ENCODE measurements at places on chromosomes 2 and 18.

DNA sequence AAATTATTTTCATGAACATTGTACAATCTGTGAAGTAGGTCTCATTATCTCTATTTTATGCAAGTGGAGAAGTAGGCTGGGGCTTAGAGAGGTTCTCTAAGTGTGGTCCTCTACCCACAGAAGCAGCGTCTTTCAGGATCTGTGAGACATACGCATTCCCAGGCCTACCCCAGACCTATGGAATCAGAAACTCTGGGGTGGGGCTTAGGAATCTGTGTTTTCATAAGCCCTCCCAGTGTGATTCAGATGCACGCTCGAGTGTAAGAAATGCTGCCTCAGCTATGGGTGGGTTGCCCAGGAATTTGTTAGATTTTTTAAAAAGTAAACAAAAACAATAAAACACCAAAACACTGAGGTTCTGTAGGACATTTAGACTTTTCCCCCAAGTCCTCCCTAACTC, 14.8 kb upstream of the ZAP70 start:
- DNase-seq: no peak

DNA sequence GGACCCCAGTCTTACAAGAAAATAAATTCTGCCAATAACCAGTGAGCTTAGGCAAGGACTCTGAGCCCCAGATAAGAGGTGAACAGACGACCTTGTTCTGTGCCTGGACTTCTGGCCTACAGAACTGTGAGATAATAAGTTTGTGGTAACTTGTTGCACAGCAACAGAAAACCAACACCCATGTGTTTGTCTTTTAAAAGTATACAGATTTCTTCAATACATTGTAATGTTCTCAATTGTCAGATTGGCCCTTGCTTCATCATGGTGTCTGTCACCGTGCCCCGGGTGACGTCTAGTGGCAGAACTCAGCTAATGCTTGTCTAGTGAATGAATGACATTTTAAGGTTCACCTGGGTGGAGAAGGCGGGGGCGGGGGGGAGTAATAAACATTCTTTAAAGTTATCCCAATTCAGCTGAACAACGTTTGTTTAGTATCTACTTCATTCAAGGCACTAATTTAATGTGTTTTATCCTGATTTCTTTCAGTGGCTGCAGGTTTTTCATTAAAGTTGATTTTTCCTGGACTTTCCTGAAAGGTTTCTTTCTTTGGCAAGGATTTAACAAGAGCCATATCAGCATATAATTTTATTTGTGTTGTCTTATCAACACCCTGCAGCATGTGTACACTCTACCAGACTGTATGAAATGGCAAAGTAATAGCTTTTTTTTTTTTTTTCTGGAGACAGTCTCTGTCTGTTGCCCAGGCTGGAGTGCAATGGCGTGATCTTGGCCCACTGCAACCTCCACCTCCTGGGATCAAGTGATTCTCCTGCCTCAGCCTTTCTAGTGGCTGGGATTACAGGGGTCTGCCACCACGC, 123.8 kb upstream of the DLX2 start:
- no peak for DNase-seq

DNA sequence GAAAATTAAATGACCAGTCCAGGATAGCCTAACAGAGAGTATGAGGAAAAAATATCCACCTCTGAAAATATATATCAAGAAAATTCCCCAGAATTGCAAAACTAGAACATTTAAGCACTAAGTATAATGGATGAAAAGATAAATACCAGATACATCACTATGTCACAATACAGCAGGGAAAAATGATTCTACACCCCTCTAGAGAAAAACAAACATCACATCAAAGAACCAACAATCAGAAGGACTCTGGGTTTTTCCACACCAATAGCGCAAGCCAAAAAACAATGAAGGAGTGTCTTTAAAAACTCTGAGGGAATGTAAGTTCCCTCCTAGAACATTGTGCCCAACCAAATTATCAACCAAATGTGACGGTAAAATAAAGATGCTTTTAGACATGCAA, 13.7 kb downstream of the BUB1 start:
- DNase-seq: no peak

DNA sequence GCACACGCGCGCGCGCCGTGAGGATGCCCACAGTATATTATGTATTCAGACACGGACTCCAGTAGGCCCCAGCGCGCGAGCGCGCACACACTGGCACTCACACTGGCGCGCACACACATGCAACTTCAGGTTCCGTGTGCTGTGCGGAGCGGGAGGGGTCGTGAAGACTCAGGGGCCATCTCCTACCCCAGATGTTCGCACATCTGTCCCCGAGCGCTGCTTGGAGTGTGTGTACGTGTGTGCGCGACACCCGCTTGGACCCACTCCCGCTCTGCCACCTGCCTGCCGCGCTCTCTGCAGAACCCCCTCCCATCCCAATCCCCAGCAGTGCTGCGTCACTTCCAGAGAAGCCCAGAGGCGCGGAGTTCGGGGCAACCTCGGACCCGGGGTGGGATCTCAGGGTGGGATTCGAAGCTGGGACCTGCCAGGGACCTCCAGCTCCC, 2.6 kb downstream of the NRP2 start:
- no peak for DNase-seq

DNA sequence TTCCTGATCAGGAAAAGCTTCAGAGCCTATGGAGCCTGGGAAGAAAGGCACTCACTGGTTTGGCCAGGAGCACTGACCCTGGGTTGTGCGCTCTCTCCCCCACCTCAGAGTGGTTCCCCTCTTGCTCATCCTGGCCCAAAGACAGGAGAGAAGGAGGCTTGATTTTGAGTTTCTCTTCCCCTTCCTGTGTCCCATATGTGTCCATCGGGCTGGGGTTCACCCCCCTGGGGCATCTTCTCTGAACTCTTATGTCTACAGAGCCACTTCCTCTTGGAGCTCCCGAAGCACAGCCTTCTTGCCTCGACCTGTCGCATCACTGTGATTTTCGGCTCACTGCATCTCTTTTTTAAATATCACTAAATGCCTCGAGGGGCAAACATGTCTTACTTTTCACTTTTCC, 692.3 kb downstream of the RNF144A start:
- no peak for DNase-seq

- DNase-seq: no peak
Observed at GRCh38 chr18:34493566-34494358, 216.3 kb upstream of the DTNA start.

DNA sequence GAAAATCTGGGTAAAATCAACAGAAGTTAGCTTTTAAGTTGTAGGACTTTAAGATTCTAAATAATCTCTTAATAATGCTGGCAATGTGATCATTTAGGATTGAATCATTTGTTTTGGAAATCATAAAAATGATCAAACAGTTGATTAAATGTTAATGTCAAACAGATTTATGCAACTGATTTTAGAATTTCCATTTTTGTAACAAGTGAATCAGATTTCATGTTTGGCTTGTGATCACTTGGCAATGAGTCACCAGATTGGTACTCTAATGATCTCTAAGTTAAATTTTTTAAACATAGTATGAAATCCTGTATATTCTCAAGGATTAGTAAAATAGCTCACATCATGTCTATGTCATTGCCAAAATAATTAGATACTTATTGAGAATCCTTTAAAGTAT, 50.1 kb upstream of the UNC80 start:
- no peak for DNase-seq

- no peak for DNase-seq
Observed at GRCh38 chr2:95729597-95729955, 137.8 kb downstream of the TRIM43 start.

DNA sequence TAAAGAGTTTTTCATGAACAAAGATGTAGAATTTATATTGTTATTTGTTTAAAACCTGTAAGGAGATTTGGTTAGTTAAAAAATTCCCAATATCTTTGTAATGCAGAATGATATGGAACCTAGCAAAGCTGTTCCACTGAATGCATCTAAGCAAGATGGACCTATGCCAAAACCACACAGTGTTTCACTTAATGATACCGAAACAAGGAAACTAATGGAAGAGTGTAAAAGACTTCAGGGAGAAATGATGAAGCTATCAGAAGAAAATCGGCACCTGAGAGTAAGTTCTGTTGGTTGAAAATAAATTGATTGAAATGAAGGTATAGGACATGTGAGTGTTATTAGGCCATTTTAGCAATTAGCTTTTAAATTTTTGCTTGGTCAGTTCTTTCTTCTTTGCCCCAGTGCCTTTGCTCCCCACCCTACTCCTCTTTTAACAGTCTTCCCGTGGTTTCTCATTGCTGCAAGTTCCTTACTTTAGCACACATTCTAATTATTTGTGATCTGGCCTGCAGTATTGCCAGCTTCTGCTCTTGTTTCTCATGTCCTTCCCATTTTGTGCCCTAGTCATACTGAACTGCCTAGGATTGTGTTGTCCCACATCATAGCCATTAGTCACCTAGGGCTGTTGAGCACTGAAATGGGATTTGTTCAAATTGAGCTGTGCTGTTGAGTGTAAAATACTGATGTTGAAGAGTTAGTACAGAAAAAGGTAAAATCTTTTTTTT, 36.6 kb downstream of the VAPA start:
- DNase-seq: no peak

DNA sequence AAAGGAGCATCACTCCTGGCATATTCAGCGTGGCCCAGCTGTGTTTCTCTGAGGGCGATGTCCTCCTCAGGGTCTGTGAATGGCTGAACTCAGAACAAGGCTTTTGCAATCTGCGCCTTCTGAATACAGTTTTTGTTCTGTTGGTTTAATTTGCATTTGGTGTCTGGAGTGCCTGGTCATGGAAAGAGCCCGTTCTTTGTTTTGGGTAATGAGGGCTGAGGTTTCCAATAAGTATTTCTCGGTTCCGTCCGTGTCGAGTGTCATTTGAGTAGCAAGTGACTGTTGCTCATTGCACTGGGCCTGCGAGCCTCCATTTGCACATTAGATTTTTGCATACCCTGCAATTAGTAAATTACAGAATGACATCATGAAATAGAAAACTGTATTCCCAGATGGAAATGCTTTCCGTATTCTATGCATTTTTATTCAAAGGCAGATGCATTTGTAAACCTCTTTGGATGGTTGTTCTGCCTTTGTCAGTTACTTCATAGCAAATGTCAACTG, 57.3 kb downstream of the NEDD4L start:
- no peak for DNase-seq

GRCh38 chr2:189016311-189016861, 42.2 kb downstream of the COL3A1 start:
- DNase-seq: no peak

DNA sequence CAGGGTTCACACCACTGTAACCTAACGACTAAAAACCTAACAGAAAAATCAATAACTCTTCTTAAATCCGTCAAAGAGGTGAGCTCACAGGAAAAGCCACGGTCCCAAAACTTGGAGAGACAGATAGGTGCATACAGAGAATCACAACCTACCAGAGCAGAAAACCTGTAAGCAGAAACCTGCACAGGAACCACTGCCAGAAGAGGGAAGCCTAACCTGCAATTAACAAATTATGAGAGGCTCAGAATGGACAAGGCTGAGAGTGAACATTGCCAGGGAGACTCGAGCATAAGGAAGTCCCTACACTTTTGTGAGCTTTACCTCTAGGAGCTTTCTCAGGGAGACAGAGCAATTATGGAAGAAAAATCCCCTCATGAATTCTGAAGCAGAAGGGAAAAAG, 156.2 kb upstream of the NETO1 start:
- DNase-seq: no peak

- DNase-seq: no peak
Observed at GRCh38 chr2:174686430-174686829, 77.8 kb downstream of the CHRNA1 start.

- DNase-seq: no peak
Observed at GRCh38 chr2:179442206-179442605, 177.6 kb upstream of the SESTD1 start.

DNA sequence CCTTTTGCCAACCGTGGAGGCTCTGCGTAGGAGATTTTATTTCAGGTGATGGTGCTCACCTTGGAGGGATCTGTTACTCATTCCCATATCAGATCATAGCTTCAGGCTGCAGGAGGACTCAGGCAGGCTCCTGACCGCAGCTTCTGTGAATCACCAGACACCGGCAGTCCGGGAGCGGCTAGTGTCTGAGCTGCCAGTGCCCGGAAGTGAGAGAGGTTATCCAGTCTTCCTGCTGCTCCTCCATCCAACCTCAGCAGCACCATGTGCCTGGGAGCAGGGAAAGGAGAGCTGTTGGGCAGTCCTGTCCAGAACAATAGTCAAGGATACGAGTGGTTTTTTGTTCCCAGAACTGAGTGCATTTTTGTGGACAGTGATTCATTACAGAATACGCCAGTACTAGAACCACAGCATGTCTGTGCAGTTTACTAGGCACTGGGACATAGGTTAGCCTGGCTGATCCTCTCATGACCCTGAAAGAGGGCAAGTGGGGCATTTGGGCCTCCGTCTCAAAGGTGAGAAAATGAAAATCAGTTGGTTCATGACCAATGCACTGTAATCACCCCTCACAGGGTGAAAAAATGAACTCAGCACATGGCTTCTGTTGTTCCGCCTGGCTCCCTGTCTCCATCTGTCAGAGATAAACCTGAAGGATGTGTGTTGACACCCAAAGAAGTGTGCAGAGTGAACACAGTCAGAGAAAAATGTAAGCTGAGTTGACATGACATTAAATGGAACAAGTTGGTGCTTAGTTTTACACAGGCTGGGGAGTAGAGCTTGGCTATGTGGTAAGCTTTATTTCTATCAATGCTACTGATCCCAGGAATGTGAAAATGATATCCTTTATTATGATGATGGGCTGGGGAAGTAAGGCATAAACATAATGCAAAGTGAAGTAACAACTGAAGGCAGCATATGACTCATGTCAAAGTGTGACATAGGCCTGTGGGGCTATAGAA, 12.2 kb downstream of the FHOD3 start:
- DNase-seq: no peak

DNA sequence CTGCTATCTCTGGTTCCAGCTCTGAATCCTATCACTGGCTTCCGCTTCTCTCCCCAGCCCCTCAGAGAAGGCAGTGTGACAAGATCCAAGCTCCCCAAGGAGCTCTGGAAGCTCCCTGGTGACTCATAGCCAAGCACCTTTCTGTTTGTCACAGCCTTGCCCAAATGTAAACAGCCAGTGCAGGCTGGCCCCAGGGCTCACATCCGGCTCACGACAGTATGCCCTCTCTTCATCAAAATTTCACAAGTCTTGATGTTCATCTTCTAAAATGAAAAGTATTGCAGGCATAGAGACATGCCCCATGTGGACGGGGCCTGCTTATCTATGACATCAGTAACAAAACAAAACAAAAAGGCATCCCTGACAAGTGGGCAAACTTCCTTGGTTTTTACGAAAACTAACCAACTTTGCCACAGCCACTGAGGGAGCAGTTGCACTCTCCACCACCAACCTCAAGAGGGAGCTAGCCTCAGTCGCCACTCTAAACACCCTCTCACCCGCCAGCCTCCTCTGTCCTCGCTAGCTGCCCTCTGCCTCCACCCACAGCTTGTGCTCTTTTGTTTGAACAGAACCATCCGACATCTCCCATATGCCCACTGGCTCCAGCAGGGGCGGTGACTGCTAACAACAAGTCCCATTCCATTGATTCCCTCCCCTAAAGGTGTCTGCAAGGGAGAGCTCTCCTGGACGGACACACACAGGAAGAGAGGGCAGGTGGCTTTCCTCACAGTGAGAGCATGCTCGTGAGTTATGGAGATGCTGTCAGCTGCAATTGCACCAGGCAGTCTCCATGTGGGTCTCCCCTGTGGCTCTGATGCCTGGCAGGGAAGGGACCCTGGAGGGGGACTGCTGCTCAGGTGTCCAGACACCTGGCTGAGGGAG, 71.0 kb upstream of the DAPL1 start:
- DNase-seq: no peak

GRCh38 chr18:52746986-52747385, 407.0 kb downstream of the DCC start:
- no peak for DNase-seq

GRCh38 chr2:204909791-204910190, 364.5 kb downstream of the PARD3B start:
- no peak for DNase-seq

GRCh38 chr2:196783431-196784094, 15.9 kb downstream of the GTF3C3 start:
- DNase-seq: no peak

GRCh38 chr2:60552078-60552850, 1.2 kb downstream of the BCL11A start:
- DNase-seq: no peak

Data from activated T-cell treated with anti-CD3 and anti-CD28 coated beads, Interleukin-2, amount 50 U/mL, for 1 hour (primary cell).